Stimulated activated CD4-positive, alpha-beta T cell treated with anti-CD3 and anti-CD28 coated beads, TNF-alpha, amount 100 ng/mL, for 4 hours (primary cell): ENCODE measurements at places on chromosomes 2 and 18.

DNA sequence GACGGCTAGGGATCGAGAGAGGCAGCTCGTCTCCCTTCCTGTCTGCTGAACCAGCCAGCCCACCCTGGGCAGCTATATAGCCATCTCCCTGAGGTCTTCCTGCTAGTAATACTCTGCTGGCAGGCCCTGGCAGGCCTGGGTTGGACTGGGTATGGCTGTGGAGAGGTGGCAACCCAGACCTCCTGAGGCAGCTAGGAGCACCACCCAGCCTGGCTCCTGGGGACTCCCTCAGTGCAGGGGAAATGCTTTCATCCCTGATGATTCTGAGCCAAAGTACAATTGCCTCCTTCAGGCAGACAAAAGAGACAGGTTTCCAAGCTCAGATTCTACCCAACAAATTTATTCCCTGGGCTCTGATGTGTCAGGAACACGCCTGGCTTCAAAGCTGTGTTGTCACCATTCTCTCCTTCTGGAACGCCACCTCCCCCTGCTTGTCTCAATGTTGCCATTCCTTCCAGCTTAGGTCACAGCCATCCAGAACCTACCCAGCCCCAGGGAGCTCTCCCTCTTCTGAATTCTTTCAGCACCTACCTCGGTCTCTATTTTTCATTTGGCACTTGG, 4.7 kb upstream of the DNAJB2 start:
- DNase-seq: no peak

GRCh38 chr2:241081190-241081642, 20.9 kb downstream of the MTERF4 start:
- no peak for DNase-seq

DNA sequence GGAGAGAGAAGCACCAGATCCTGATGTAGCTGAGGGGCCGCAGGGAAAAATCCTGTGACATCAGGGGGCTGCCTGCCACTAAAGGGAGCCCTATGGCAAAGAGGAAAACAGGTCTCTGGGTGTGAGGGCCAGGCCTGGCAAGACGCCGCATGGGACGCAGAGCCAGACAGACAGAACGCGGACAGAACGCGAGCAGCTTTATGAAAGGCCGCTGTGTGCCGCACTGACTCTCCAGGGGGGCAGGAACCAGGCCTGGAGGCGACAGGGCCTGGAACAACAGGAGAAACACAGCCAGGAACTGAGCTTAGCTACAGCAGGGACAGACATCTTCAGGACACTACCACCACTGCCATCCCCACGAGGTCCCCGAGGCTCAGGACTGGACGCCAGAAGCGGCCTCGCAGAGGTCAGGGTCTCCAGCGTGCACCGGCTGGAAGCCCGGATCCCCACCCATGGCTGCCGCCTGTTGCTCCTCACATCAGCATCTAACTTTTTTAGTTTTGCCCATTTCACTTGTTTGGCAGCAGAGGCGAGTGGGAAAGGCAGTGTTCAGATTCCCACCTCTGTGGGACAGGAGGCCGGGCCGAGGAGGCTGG, 131.6 kb downstream of the VAPA start:
- DNase-seq: no peak

GRCh38 chr2:226329180-226329579, 470.4 kb downstream of the IRS1 start:
- DNase-seq: no peak

DNA sequence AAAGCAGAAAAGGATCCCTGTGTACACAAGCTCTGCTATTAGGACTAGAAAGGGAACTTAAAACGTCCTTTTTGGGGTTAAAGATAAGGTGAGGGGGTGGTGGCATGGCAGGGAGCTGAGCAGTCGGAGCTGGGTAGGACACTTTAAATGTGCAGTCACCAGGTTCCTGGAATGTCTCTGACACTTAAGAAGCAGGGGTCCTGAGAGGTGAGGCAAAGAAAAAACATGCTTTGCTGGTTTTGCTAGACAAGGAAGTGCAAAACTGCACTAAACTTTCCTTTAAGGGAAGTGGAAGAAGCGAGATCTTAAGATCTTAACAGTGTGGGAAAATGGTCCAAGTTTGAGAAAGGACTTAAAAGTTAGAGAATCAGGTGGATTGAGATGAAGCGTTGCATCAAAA, 99.5 kb upstream of the MAP3K20 start:
- no peak for DNase-seq

- no peak for DNase-seq
Measured at GRCh38 chr2:58081000-58081399, 34.4 kb downstream of the VRK2 start.

DNA sequence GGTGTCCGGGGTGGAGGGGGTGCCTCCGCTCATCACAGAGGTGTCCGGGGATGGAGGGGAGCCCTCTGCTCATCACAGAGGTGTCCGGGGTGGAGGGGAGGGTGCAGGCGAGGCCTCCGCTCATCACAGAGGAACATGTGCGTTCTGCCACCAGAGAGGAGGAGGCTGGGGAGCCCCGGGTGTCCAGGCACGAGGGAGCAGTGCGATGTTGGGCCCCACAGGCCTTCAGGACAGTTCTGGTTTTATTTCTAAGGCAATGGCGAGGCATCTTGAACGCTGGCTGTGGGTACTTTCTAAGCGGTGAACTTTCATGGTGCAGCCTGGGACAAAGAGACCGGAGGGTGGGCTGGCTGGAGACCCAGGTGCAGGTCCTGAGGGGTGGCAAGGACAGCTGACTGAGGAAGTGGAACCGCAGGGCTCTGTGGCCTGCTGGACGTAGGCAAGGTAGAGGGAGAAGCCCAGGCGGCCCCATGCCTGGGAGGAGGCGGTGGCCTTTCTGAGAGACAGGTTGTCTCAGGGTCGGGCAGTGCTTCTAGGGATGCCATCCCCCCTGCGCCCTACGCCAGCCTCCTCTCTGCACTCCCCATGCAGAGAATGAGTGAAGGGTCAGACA, 196.6 kb upstream of the SALL3 start:
- no peak for DNase-seq

DNA sequence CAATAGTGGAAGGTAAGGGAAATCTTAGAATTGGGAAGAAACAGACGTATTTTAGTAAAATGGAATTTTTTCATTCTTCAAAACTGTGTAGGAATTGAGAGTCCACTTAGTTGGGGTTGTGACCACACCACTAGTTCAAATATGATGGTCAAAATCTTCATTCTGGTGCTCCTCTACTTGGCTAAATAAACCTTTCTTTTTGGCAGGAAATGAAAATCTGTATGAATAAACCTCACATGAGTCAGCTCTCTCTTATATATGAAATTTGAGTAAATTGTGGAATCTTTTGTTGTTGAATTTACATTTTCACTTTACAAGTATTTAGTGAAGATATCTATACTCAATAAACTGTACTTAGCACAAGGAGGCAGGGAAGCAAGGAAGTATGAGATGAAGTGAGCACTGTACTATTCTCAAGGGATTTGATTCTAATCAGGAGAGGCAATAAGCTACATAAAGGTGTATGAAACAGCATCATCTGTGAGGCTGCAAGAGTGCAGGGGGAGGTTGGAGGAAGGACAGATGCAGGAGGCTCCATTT, 20.5 kb downstream of the IL18R1 start:
- no peak for DNase-seq

DNA sequence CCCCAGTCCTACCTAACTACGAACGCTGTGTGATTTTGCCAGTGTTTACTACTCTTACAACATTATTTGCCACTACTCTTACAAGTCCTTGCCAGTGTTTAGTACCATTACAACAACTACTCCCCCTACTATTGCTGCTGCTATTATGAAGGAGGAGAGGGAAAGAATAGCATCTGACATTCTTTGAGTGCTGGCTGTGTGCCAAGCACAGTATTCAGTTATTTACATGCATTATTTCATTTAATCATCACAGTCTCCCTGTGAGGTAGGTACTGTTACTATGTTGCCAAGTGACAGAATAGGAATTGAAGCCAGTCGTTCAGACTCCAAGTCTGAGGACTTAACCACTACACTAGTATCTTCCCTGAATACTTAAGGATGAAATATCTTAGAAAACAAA, 185.9 kb upstream of the FOSL2 start:
- no peak for DNase-seq

GRCh38 chr2:237228281-237228625, 142.6 kb downstream of the COPS8 start:
- no peak for DNase-seq

GRCh38 chr2:196170606-196171247, 651 bp downstream of the STK17B start:
- no peak for DNase-seq

DNA sequence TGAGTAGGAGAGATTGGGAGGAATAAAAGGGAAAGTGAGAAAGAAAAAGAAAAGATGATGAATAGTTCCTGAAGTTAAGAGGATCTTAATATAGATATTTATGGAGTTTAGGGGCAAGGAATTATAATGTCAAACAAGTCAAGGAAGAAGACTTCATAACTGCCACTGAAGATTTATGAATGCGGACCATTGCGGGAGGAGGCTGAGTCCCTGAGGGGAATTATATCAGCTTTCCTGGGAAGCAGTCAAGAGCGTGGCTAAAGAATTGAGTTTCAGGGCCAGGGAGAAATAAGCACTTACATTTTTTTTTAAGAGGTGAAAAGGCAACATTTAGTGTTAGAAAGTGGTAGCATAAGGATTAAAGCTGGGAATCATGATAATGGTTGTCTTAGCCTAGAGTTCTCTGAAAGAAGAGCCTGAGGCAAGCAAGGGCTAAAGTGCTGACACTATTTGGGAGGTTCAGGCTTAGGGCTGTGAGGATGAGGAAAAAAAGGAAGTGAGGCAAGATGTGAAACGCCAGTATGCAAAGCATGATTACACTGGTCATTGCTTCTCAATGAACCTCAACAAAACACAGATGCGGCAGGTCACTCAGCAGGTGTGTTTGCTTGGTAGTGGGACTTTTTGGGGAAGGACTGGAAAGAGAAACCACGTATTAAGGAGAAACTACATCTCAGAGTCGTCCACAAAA, 217.1 kb downstream of the SLC4A3 start:
- DNase-seq: no peak

DNA sequence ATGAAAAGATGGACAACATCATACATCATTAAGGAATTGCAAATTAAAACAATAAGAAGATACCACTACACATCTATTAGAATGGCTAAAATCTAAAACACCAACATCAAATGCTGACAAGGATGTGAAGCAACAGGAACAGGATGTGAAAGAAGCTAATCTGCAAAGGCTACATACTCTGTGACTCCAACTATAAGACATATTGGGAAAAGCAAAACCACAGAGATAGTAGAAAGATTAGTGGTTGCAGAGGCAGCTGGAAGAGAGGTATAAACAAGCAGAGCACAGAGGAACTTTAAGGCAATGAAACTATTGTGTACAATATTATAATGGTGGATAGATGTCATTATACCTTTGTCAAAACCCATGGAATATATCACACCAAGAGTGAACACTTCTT, 393.7 kb upstream of the RAB6C start:
- no peak for DNase-seq

DNA sequence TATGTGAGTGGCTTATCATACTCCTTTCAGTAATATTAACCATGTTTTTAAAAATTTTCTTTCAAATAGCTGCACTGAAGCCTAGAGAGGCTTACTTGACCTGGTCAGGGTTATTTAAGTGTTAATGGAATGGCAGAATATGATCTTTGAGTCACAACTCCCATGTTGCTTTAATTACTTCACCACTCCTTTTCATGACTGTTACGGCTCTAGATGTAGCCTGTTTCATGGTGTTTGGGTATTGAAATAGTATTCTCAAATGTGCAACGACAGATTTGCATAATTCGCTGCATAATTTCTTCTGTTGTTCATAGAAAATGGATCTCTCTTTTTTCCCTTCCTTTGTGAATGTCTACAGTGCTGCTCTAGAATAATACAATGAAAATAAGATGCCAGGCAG, 51.6 kb upstream of the PLA2R1 start:
- no peak for DNase-seq

- no peak for DNase-seq
Measured at GRCh38 chr2:46569061-46569560, 89.7 kb downstream of the TMEM247 start.

DNA sequence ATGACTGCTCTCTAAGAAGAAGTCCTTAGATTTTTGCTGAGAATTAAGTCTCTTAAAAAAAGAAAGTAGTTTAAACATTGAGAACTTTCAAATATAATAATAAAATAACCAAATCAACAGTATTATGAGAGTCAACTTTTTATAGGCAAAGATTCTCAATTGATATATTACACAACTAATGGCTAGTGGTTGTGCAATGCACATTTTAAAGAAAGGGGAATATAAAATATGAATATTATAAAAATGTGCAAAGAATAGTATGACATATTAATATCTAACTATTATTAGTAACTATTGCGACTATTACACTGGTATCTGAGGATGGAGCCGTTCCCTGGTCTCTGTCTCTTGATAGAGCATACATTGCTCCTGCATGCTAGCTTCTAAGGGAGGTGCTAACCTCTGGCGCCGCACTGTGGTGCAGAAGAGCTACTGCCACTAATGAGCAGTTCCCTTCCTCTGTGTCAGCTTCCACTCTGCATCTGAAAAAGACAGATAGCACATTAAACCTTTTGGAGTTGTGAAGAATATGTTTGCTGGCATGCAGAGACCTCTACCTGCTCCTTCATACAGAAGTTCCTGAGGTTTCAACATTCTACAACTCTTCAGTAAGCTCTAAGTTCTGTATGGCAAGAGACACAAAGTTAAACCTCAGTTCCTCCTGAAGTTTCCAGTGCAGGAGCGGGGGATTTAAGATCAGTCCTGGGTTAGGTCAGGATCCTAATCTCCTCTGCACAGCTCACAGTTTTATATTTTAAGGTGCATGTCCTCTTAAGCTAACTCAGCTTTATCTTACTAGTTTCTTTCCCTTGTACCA, 3.5 kb upstream of the SLC9A2 start:
- no peak for DNase-seq

GRCh38 chr18:79323471-79323870, 72.3 kb upstream of the NFATC1 start:
- no peak for DNase-seq

DNA sequence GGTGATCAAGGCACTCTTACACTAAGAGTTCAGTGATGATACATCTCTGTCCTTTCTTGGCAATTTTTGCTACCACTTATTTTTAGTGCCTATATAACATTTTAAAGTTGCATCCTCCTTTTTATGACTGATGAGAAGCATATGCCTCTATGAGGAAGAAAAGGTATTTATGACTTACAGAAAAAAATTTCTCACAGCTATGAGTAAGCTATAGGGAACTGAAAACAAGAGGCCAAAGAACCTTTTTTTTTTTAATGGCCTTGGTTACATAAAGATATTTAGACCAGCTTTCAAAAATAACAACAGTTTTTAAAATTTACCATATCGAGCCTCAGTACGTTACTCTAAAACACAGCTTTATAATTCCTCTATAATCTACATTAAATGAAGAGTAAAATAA, 21.3 kb downstream of the MBD5 start:
- DNase-seq: no peak

- DNase-seq: no peak
Measured at GRCh38 chr2:234081970-234082822, 31.7 kb downstream of the SPP2 start.

DNA sequence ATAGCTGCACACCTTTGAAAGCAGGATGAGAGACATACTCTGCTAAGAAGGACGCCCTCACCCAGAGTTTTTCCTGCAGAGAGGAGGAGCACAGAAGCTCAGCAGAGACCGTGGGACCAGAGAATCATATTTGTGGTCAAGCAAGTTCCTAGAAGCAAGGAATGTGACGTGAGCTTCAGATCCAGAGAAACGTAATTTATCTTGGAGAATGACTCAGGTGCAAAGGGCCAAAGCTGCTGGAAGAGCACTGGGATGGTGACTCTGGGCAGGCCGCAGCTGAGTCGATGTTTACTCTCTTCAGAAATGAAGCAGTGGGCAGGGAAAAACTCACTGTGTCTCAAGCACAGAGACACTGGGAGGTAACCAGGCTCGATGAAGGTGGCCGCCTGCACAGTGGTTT, 50.1 kb upstream of the IGFBP2 start:
- DNase-seq: no peak
